Muscle of arm (tissue), 14 donors: ENCODE measurements at places on chromosomes 11 and 22.

DNA sequence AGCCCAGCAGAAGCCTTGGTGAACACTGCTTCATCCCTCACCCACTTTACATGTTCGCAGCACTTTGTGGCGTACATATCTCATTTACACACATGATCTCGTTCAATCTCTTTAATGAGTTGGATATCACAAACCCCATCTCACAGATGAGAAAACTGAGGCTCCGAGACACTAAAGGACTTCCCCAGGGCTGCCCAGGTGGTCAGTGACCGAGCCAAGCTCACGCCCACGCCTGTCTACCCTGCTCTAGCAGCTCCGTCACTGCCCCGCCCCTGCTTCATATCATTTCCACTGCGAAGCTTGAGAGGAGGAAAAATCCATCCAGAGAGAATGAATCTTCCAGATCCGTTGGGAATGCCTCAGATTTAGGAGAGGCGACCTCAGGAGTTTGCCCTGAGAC, 11.8 kb upstream of the DSCAML1 start:
- DNase-seq: no peak

GRCh38 chr22:26485013-26485412, 1.3 kb downstream of the SRRD start:
- no peak for DNase-seq

GRCh38 chr22:46993633-46994032, 231.2 kb downstream of the TBC1D22A start:
- DNase-seq: peak; percentile 15

DNA sequence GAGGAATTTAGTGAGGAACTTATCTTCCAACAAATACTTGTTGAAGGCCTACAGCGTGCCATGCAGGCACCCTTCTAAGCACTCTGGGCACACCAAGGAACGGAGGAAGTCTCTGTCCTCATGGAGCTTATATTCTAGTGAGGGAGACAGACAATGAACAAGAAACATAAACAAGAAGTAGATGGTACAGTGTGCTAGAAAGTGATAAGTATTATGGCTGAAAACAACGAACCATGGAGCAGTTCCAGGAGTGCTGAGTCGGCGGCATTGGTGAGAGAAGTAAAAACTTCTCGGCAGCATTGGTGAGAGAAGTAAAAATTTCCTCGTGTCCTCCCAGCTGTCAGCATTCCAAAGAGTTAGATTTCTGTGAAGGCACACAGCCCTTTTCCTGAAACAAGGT, 53.2 kb downstream of the FAM76B start:
- no peak for DNase-seq

- DNase-seq: peak; percentile 55
These were observed 26.6 kb downstream of the SC5D start for GRCh38 chr11:121318848-121319834.

DNA sequence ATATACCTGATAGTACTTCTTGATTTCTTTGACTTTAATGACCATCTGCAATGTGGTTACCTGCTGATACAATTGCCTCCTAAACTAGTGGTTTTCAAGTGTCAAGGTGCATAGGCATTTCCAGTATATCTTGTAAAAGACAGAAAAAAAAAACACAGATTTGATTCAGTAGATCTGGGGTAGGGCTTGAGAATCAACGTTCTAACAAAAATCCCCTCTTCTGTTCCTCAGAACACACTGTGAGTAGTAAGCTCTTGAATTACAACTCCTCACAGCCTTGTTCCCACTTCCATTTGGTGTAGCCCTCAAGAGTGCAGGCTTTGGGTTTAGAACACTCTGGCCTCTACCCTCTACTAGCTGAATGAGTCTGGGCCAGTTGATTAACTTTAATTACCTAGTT, 78.0 kb upstream of the CTSC start:
- no peak for DNase-seq

DNA sequence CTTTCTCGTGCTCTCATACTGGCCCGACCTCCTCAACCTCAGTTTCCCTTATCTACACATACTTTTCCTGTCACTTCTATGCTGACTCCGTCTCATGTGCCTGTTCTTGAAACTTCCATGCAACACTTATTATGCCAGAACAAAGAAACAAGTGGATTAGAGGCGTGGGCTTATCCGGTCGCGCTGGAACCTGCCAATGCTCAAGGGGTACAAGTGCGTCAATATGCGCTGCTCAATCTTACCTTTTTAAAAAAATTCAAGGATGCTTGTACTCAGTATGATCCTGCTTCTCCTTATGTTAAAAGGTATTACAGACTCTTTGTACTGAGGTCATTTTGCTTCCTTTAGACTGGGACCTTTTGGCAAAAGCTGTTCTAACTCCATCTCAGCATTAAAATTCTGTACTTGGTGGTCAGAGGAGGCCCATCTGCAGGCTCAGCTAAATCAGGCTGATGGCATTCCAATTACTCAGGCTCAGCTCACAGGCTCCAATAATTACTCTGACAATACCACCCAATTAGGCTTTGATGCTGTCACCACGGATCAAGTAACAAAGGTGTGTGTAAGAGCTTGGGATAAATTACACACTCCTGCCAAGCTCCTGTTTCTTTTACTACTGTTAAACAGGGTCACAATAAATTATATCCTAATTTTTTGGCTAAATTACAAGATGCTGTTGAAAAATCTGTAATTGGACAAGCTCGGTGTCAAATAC, 26.3 kb upstream of the ALDH3B2 start:
- DNase-seq: no peak

DNA sequence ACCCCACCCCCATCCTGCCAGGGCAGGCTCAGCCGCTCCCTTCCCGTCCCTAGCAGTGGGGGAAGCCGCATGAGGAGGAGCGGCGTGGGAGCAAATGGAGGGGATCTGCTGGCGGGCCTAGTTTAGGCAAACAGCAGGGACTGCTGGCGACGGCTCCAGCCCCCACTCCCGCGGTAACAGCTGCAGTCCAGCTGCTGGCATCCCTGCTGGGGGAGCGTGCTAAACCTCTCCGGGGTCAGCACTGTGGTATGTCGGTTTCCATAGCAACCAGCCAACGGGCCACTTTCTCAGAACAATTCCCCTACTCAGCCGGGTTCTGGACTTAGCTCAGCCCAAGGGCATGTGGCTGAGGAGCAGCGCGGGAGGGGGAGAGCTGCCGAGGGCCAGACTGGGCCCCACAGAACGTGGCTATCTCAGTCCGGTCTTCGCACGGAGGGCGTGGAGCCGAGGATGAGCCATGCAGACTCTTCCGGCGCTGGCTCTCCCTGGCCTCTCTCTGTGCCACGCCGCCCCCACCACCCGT, 98.8 kb downstream of the PKNOX2 start:
- DNase-seq: peak; percentile 89

GRCh38 chr11:12395333-12395732, 18.0 kb downstream of the PARVA start:
- DNase-seq: no peak

- no peak for DNase-seq
These were observed 5.8 kb downstream of the SLC1A2 start for GRCh38 chr11:35413598-35413997.

- DNase-seq: no peak
These were observed 870.3 kb downstream of the TBC1D22A start for GRCh38 chr22:47632701-47633100.

DNA sequence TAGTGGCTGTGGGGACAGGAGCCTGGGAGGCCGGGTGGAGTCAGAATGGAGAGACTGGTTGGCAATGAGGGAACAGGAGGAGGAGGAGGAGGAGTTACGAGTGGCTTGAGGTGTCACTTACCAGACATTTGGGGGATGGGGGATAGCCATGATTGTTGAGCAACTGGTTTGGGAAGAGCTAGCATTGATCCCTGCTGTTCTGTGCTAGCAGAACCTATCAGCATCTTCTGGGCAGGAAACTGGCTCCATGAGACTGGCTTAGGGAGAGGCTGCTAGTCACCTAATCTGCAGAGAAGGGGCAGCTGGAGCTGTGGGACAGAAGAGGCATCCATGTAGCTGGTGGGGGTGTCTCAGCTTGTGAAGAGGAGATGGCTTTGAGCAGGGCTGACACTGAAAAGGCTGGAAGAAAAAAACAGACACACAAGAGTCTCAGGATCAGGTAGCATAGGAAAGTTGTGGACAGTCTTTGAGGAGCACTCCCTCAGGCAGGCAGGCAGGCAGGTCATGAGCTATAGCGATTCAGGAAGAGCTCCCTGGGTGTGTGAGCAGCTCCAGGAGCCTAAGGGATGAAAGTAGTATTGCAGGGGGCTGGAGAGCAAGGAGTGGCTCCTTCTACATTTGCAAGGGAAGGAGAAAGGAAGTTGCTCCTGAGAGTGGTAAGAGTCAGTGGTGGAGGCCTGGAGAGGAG, 22.3 kb downstream of the PIK3IP1 start:
- no peak for DNase-seq

- DNase-seq: no peak
These were observed 7.1 kb downstream of the SLC1A2 start for GRCh38 chr11:35412285-35412684.

DNA sequence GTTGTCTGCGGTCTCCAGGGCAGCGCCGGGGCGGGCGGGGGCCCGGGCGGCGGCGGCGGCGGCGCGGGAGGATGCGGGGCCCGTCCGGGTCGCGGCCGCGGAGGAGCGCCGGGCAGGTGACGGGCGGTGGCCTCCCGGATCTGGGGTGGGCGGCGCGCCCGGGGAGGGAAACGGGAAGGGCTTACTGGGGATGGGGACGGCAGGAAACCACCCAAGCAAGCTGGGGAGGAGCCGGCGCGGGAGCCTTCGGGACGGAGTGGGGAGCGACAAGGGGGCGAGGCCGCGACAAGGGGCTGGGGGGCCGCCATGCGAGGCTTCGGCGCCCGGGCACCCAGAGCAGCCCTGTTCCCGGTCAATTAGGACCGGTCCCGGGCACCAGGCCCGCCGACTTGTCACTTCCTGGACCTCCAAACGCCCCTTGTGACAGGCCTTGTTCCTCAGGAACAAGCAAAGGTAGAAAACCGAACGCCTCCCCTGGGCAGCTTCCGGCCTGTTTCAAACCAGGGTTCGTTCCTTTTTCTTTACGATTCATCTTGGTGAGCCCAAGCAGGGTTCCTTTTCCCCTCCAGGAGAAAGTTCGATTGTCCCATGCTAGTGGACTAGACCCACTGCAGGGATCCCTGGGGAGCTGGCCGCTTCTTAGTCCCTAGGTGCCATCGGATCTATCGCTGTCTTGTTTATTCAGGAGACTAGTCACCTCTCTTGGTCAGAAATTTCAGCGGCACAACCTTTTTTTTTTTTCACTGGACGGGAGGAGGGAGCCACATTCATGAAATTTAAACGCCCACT, 492 bp downstream of the JHY start:
- peak; percentile 61 for DNase-seq

- DNase-seq: no peak
These were observed 20.7 kb downstream of the FZD4 start for GRCh38 chr11:86934582-86934900.

- DNase-seq: no peak
These were observed 4.6 kb downstream of the ST3GAL4 start for GRCh38 chr11:126360049-126360446.

DNA sequence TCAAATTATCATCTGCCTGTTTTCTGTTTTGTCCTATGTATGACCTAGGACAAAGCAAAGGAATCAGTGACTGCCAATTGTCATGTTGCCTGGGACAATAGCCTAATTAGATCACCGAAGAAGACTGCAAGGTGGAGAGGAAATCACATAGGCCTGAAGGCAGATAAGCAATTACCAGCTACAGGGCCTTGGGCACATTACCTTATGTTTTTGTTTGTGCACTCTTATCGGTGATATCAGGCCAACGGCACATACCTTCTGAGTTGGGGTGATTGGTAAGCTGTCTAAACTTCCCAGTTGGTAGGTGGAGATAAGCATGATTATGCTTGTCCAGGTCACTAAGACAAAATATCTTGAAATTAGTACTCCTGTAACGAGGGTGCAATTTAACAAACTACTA, 58.1 kb upstream of the FAM181B start:
- DNase-seq: no peak

DNA sequence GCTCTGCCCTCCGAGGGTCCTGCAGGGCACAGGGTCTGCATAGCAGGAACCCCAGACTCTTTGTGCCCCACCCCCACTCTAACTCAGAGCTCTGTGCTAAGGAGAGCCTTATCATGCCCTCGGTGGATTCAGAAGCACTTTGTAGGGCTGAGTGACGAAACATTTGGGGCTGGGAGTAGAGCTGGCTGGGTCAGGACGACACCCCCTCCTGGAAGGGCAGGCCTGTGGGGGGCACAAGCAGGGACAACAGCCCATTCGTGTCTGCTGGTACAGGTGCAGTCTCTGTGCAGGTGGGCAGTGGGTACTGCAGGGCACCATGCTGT, 8.9 kb downstream of the APOBEC3A start:
- no peak for DNase-seq

DNA sequence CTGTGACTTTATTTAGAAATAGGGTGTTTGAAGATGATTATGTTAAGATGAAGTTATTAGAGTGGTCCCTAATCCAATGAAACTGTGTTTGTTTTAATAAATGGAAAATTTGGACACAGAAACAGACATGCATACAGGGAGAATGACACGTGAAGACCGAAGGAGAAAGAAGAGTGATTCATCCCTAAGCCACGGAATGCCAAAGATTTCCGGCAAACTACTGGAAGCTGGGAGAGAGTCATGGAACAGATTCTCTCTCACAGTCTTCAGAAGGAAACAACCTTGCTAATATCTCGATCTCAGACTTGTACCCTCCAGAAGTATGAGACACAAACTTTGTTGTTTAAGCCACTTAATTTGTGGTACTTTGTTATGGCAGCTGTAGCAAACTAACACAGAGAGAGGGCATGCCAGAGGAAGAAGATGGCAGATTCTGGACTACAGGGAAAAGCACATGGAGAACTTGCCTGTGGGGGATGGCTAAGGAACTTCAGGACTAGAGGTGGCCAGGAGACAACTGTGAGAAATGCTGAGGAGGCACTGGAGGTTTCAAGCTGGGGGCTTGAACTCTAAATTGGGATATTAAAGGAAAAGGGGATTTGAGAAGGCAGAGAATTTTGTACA, 733.5 kb upstream of the CCDC90B start:
- DNase-seq: no peak

DNA sequence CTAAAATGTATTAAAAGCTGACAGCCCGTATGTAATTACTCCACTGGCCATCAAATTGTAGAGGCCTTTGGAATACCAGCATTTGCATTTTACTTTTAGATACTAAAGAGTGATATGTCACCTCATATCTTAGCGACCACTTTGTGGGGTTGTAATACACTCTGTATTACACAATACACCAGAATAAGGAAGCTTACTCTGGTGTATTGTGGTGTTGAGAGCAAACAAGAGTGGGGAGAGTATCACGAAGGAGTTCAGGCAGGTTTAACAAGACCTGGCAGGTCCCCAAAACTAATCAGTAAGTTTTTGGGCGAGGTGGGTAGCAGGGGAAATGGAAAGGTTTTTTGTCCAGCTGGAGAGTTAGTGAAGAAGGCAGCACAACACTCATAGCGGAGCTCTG, 3.2 kb downstream of the NUP50 start:
- DNase-seq: no peak
